Hair follicle dermal papilla cell (primary cell): ENCODE measurements at places on chromosomes 4 and X. TPM values are rescaled to one million over a fixed set of nuclear protein-coding genes. Genes with fewer than 3 reads are reported as not detected.

Gene MAGEB18
- not detected in 2 replicates for total RNA-seq

Gene FAT4
- 80.1 and 117 TPM in 2 replicates for total RNA-seq

Gene FAM200B
- total RNA-seq = 15.9 and 23.3 TPM in 2 replicates

Gene MTNR1A
- total RNA-seq = 0.32 TPM in 1 of 2 replicates, not detected in the other

Gene CD38
- total RNA-seq = not detected in 2 replicates

Gene ZDHHC15
- total RNA-seq = 1.2 and 1.8 TPM in 2 replicates

Gene SPCS3
- 99.0 and 110 TPM in 2 replicates for total RNA-seq

Gene PLP2
- total RNA-seq = 26.4 and 35.5 TPM in 2 replicates

Gene MGST2
- 3.2 and 5.5 TPM in 2 replicates for total RNA-seq

Gene SSX4B
- not detected in 2 replicates for total RNA-seq

Gene SYN1
- 0.12 TPM in 1 of 2 replicates, not detected in the other for total RNA-seq

Gene NPFFR2
- total RNA-seq = not detected in 2 replicates

Gene GAGE13
- total RNA-seq = not detected in 2 replicates

Gene RNF128
- under 0.01 and 0.16 TPM in 2 replicates for total RNA-seq
